ENCODE measurements at places on chromosomes 7 and 10.
A peak's percentile ranks its signal among the peaks of the same experiment; 100 is the strongest.

DNA sequence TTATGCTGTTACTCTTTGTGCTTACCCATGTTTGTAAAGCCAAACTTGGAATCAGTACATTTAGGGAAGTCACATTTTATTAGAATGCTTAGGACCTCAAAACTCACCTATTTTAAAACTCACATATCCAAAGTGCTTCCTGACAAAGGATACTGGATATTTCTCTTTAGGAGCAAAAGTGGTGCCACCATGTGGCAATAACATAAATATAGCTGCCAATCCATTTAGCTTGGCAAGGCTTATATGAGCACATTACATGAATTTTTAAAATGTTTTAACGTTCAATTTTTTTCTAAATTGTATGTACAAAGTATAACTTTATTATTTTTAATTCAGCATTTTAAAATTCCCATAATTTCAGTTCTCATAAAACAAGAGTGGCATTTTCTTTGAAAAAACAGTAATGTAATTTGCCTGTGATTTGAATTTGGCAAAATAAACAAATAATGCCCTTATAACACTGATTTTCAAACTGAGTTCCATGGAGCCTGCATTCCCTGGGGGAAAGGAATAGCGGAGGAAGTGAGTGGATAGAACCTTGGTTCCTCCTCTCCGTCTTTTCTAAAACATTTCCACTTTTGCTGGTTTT lies 75.4 kb downstream of the HDAC9 start:
- DNase-seq, result peak; percentile 74

GRCh38 chr7:43653891-43654504 lies 71.1 kb downstream of the STK17A start:
- no peak for DNase-seq

GRCh38 chr10:72524489-72524888 lies 101.4 kb downstream of the MICU1 start:
- DNase-seq, result no peak

GRCh38 chr7:5625938-5626337 lies 155.5 kb downstream of the RNF216 start:
- DNase-seq, result peak; percentile 73

GRCh38 chr10:6416892-6417512 lies 163.1 kb downstream of the PRKCQ start:
- DNase-seq, result peak; percentile 72

DNA sequence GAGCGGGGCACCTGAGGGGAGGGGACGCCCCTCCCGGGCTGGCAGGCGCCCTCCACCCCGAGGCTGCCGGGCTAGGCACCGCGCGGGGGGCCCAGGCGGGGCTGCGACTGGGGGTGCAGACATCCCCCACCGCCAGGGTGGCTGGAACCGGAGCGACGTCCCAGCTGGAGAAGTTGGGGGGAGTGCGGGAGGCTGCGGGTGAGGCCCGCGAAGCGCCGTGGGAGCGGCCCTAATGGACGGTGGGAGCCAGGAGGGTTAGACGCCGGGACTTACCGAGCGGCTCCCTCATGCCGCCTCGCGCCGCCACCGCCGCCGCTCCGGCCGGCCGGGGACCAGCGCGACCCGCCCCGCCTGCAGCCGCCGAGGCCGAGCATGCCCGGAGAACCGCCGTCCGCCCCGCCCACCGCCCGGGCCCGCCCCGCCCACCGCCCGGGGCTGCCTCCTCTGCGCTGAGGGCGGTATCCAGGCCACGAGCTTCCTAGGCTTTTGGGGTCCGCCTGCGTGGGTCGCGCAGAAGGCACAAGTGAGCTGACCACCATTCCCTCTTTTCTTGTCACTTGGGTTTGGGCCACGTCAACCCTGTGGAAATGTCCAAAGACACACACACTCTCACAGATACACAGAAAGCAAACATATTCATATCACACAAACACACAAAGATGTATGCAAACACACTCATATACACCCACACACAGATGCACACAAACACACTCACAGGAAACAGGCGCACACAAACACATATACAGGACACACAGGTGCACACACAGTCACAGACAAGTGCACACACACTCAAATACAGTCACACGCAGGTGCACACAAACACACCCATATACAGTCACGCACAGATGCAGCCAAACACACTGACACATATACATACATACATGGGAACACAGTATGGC lies at the start of gene JCAD:
Gene JCAD, minus strand, starts transcription at position 378 of the 899 bp plus-strand sequence. CDS start 11,774 bp downstream, outside the sequence.
- DNase-seq, result peak; percentile 23

DNA sequence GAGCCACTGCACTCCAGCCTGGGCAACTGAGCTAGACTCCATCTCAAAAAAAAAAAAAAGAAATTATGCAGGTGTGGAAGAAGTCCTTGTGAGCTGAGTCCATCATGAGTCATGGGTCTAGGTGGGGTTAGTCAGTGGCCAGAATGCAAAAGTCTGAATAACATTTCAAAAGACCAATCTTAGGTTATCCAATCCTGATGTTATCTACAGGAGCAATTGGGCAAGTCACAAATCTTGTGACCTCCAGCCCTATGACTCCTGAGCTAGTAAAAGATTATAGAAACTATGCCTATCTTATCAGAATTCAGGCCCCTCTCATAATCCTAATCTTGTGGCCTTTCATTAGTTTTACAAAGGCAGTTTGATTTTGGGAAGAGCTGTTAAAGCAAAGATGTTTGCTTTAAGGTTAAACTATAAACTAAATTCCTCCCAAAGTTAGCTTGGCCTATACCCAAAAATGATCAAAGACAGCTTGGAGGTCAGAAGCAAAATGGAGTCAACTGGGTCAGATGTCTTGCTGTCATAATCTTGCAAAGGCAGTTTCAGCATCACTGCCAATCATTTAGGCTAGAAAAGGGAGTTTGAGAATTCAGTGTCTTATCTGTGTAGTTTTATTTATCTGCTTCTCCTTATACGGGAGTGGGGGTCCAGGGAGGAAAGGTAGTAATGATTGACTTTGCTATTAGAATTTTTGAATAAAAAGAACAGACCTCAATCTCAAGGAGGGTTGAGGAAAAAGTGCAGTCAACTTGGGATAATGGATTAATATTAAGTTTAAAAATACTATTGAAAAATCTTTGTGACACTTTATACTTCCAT lies 71.2 kb upstream of the TRIM24 start:
- DNase-seq, result no peak

- DNase-seq, result no peak
Measured at GRCh38 chr7:10299384-10299783, 674.3 kb upstream of the PHF14 start.

- no peak for DNase-seq
Measured at GRCh38 chr10:12533723-12534122, 184.4 kb downstream of the CAMK1D start.

- DNase-seq, result no peak
Measured at GRCh38 chr7:110685899-110686298, 405.0 kb upstream of the LRRN3 start.

DNA sequence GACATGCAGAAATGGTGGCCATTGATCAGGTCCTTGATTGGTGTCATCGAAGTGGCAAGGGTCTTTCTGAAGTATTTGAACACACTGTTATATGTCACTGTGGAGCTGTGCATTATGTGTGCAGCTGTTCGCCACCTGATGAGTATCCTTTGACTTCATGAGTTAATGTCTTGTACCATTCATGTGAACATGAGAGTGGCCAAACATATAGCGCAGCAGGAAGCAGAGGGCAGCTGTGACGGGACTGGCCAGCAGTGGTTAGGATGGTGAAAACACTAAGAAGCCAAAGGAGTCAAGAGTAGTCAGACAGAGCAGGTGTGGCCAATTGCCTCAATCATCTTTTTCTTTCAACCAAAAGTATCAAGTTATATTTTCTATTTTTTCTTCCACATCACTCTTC lies 167.4 kb downstream of the IMMP2L start:
- DNase-seq, result no peak

DNA sequence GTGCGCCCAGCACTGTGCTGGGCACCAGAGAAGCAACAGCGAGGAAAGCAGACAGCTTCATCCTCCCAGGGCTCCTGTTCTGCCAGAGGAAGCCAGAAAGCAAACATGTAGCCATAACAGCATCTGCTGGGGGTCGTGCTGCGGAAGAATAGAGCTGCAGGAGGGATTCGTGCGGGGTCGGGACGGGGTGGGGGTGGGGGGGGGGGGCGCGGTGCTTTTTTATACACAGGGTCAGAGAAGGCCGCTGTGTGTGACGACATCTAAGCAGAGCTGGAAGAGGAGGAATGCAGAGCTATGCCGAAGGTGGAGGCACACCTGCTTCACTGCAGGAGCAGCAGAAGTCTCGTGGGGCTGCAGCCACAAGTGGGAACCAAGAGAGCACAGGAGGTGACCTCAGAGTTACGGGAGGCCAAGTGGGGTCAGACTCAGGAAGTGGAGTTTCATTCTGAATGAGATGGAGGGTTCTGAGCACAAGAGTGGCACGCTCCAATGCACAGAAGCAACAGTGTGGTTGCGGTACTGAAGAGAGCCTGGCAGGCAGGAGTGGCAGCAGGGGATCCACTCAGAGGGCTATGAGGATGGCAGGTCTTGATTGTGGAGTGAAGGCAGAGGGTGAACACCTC lies 11.1 kb downstream of the PKD1L1 start:
- no peak for DNase-seq

- no peak for DNase-seq
Measured at GRCh38 chr10:22856444-22857074, 71.3 kb upstream of the ARMC3 start.

- no peak for DNase-seq
Measured at GRCh38 chr10:132481690-132482089, 55.9 kb upstream of the INPP5A start.

DNA sequence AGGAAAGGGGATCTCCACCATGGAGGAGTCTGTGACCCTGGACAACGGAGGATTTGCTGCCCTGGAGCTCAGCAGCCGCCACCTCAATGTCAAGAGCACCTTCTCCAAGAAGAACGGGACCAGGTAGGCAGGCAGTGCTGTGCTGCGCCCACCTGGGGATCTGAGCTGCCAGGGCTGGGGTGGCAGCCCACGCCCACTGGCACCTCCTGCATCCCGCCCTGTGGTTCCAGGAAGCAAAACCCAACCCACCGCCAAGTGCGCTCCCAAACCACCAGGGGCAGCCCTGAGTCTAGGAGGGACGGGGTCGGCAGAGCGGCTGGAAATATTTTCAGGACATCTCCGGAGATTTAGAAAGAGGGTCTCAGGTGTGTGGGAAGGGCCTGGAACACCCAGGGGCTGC lies 440.3 kb upstream of the FOXK1 start:
- DNase-seq, result no peak

DNA sequence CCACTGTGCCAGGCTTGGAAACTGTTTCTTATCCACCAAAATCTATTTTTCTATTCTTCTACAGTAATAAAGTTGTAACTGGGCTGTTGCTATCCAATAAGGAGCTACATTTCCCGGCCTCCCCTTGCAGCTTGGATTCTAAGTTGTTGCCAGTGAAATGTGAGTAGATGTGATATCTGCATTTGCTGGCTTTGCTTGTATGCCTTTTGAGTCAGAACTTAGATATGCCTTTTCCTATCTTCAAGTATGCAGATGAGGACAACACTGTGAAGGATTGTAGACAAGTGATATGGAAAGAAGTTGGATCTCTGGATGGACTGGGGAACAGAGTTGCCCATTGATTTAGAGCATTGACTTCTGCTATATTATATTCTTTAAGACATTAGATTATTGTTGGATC lies 236.9 kb downstream of the REEP3 start:
- DNase-seq, result peak; percentile 57

DNA sequence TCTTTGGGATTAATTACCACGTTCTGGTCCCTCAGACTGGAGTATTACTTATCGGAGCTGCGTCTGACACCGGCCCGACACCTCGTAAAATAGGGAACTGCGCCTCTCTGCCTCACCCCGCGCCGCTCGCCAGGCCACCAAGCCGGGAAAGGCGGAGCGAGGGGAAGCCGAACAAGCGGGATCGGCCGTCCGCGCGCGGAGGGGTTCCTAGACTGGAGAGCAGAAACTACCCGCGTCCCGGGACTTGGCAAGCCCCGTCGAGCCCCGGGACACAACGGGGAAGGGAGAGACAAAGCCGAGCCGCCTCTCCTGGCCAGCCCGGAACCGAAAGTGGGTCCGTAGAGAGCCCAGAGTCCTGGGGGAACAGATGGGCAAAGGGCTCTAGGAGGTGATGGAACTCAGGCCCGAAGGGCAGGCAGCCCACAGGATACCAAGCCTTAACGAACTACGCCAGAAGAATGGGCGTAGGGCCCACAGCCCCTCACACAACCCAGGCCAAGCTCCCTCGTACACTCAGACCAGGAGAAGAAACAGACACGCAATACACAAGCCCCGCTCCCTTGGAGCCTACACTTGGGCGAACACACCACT lies 6.5 kb downstream of the LBX1 start:
- DNase-seq, result no peak

DNA sequence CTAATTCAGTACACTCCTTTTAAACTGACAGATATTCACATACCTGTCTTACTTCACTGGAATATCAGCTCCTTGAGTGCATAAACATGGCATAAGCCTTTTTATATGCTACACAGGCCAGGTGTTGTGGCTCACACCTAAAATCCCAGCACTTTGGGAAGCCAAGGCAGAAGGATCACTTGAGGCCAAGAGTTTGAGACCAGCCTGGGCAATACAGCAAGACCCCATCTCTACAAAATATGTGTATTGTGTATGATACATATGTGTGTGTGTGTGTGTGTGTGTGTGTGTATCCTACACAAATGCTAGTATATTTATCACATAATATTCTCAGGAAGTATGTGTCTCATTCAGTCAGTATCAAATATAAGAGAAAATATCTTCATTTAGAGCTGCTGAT lies 45.3 kb downstream of the DNAJC12 start:
- DNase-seq, result no peak

- DNase-seq, result no peak
Measured at GRCh38 chr7:140881507-140882228, 43.1 kb downstream of the BRAF start.

- DNase-seq, result peak; percentile 62
Measured at GRCh38 chr10:27223964-27224363, 16.6 kb downstream of the ACBD5 start.

DNA sequence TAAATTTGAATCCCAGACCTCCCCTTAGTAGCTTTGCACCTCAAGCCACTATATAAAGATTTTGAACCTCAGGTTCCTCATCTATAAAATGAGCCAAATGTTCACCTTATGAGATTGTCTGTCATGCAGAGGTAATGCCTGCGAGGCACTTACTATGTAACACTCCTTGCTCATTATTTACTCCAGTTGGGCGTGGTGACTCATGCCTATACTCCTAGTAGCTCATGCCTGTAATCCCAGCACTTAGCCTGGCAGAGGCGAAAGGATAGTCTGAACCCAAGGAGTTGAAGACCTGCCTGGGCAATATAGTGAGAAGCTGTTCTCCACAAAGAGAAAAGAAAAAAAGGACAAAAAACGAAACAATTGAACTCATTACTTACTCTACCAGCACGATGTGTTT lies 82.2 kb downstream of the MDFIC start:
- DNase-seq, result no peak

GRCh38 chr7:147584771-147585193 lies 1005.8 kb upstream of the C7orf33 start:
- no peak for DNase-seq

All from fibroblast of pulmonary artery (primary cell).